Pons (tissue), 1 donor: ENCODE measurements at places on chromosomes 13 and 19.

DNA sequence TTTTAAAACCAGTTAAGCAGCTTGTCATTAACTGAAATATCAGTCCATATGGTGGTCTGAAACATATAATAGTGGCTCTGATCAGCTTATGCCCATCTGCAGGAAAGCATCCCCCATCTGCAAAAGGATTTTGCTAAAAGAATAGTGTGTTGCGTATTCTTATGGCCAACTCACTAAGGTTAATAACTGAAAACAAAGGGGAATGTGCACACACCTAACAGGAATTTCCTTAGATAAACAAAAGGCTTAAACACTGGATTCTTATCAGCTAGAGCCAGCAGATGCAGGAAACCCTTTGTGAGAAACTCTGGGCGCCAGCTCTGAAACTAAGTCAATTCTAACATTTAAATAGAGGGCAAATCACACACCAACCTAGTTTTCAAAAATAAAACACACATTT is 22.1 kb downstream of the VPS36 start:
- DNase-seq, result peak; percentile 13

DNA sequence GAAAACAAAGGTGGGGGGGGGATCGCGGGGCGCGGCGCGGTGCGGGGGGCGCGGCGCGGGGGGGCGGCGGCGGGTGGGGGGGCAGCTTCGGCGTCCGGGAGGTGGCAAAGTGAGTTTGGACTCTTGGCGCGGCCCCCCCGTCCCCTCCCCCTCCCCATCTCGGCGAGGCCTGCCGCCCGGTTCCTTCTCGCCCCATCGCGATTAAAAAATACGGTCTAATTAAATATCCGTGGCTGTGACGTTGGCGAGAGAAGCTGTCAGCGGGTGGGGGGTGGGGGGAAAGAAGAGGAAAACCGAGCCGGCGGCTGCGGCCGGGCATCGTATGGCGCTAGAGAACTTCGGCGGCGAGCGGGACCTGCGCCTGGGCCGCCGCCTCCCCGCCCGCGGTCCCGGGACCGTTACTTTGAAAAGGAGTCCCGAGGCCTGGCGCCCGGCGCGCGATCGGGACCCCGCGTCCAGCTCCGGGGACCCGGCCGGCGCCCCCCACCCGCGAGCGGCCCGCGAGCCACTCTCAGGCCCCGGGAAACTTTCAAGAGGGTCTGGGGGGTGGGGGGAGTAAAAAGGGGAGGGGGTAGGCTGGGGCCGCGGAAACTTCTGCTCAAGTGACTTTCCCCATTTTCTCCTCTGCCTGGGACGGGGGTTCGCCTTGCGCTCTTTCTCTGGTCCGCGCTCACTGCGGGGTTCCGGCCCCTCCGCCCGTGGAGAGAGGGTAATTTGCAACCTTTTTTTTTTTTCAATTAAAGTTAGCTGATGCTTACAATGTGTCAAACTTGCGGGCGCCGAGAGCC is 146.3 kb upstream of the ZNF536 start:
- DNase-seq, result no peak

DNA sequence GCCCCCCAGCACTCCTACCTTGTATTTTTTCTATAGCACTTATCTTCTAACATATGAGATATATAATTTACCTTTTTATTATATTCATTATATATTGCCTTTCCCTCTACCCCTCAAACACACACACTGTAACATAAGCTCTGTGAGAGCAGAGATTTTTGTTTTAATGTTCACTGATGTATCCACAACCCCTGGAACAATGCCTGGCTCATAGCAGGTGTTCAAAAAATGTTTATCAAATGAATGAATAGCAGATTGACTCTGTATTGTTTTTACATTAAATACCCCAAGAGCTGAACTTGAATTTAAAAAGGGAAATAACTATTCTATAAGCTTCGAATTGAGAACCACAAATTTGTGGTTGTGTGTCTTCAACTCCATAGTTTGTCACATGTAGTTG is 11.0 kb downstream of the POLR1D start:
- no peak for DNase-seq

DNA sequence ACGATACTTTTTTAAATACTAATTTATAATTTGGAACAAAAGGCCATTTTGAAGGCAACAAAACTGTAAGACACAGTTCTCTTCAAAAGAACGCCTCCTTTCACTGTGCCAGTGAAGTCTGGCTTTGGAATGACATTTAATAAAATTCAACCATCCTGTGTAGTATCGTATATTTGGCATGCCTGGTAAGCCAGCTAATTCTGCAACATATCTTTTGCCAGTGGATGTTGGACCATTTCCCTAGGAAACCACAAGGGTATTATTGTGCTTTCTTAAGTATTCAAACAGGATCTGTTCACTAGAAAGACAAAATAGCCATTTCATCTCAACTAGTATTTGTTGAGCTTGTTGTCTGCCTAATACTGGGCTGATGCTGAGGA is 111.6 kb downstream of the RGCC start:
- DNase-seq, result peak; percentile 90

DNA sequence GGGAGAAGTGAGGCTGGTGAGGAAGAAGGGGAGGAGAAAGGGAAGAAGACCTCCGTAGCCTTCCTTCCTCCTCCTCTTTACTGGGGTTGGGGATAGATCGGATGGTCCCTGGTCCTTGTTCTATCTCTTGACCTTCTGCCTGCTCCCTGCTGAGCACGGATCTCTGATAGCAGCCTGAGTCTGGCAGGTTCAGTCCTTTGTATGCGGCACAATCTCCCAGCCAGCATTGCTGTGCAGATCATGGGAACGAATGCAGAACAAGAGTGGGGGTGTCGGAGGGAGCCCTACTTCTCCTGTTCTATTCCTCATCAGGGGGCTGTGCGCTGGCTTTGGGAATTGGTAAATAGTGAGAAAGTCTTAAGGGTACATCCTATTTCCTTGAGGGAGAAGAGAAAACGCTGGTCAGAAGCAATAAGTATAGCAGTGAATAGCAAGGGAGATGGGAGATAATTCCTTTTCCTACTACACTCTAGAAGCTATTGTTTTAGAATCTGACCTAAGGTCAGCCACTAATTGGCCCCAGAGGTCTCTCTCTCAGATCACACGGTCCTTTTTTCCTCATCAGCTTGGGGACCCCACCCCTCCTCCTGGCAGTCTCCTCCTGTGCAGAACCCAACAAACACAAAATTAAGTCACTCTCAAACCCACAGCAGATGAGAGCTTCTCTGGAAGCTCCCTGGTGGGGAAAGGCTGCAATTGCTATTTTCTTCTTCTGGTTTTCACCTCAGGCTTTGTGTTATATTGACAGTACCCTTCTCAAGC is 41.0 kb downstream of the KL start:
- DNase-seq, result no peak

DNA sequence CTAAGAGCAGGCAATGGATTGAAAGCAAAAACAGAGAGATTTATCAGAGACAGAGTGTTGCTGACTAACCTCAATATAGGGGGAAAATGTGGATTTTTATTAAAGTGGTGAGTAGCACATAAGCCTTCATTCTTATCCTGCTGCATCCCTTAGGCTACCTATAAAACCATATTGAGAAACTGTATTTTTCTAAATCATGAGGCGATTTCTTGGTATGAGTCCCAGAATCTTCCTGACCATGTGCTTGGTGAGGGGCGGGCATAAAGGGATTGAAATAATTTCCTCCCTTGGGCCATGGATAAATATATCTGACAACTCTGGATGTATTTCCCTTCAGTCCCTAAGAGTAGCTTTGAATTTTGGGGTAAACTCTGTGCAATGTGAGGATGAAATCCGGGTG is 72.8 kb downstream of the EFNB2 start:
- no peak for DNase-seq

DNA sequence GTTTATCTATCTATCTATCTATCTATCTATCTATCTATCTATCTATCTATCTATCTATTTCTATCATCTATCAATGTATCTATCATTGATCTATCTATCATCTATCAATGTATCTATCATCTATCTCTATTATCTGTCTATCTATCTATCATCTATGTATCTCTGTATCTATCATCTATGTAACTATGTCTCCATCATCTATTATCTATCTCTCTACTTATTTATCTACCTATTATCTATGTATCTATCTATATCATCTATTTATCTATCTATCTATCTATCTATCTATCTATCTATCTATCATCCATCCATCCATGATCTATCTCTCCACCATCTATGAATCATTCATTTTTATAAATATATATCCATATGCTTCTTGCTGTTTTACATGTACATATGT is 15.8 kb downstream of the CYP4F3 start:
- no peak for DNase-seq

DNA sequence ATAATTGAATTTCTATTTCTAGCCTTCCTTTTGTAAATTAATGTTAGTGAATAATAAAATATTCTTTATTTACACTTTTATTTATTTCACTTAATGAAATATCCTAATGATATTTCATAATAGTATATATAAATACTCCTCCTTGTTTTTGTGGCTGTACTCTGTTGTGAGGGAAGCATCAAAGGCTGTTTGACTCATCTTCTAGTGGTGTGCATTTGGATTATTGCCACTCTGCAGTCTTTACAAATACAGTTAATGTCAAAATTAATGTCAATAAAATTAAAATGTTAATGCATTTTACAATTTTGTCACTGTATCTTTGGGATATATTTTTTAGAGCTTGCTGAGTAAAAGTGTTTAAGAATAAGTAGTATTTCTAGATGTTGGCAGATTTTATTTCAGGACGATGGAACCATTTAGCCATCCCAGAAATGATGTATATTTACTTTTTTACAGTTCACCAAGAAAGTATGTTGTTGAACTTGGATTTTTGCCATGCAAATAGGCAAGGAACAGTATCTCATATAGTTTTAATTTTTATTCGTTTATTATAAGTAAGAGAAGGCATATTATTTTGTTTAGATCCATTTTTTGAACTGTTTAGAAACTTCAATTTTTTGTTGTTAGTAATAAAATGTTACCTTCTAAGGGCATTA is 281.2 kb upstream of the SLITRK6 start:
- DNase-seq, result no peak

DNA sequence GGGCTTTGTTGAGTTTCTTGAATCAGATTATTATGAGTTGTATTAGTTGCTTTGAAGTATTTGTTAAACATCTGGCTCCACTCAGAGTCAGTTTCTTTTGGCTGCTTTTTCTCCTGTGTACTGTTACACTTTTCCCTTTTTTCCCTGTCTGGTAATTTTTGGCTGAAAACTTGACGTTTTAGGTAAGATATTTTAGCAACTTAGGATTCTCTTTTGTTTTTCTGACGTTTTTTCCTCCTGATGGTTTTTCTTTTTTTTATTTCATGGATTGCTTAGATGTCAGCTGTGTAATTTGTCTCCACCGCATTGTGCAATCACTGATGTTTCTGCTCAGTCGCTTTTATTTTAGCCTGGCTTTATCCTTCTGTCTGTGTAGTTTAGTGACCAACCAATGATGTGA is 20.7 kb downstream of the RFC3 start:
- DNase-seq, result no peak

- DNase-seq, result no peak
Observed at GRCh38 chr13:36131931-36132297, 732 bp upstream of the DCLK1 start.

DNA sequence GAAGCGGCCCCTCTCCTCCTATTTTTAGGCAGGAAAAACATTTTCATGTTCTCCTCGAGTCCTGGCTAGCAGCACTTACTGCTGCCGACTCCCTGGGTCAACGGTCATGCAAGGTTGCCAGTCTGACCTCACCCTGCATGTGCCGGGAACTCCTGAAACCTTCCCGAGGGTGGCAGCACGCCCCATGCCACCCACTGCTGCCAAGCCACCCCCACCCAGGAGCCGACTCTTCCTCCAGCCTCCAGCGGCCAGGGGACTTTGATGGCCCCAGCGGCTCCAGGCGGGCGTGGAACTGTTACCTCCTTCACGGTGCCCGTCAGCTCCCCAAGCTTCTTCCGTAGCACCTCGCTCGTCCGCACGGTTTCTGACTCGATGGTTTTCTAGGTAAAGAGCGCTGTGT is 8.7 kb downstream of the TIMM44 start:
- no peak for DNase-seq

DNA sequence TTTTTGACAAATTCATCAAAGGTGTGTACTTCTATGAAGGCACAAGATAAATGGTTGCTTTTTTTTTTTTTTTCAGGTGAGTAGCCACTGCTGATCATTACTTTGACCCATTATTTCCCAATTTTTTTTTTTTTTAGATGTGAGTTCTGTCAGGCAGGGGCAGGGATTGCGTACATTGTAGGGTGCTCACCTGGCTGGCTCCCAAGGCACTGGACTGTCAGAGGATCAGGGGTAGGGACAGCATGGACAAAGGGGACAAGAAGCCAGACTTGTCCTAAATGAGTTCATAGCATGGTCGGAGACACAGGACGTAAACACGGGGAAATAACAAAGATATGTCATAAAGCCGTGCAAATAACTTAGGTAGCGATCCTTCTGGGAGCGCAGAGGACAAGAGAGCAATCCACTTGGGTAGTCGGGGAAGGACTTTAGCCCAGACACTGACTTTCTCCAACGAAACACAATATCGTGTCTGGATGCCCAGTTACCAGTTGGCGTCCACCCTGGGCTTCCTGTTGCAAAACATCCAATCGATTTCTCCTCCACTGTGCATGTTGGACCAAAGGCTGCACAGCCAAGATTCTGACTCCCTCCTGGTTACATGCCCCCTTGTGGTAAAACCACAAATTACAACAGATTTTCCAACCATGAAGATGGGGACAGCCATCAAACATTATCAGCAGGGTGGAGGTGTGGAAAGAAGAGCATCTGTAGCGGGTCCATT is 27.5 kb upstream of the KATNAL1 start:
- peak; percentile 71 for DNase-seq

DNA sequence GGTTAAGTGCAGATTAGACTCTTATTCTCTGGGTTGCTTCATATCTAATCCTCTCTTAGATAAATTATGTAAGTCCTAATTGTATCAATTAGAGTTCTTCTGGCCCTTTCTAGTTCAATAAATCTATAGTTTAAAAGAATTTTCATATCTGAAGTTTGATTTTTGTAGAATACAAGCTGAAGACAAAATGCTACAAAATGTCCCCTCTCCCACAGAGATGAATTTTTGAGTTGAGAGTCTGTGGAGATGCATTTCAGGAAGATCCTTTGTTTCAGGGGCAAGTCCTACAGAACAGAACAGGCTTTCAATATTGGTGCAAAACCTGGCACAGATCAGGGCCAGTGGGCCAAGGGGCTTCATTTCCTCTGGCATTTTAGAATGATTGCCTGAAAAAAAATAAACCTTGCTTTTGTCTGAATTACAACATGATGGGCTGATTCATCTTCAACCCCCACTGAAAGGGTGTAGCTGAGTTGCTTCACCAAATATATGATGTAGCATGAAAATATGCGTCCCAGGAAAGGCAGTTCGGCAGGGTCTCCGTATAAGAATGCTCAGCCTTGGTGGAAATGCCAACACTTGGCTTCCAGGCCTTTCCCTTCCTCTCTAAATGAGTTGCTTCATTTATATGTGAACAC is 6.4 kb upstream of the IPO5 start:
- DNase-seq, result no peak

GRCh38 chr19:41555748-41556147 is 20.2 kb upstream of the CEACAM21 start:
- no peak for DNase-seq

DNA sequence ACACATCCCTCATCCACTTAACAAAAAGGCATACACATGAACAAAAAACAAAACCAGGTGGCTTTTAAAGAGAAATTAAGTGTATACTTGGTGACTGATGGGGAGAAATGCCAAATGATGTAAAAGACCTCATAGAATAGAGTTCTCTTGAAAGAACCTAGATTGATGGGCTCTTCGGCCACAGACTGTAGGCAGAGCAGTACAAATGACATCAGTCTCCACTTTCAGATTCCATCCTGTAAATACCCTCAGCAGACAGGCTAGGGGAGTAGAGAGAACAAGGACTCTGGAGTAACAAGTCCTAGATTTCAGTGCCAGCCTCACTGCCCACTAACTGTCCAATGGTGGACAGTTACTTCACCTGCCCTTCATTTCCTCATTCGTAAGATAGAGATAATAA is 203.8 kb downstream of the MZT1 start:
- no peak for DNase-seq
